ENCODE measurements at places on chromosomes 11 and 22. TPM values are rescaled to one million over a fixed set of nuclear protein-coding genes. Genes with fewer than 3 reads are reported as not detected.

GRCh38 chr11:86416494-86416893 lies 41.8 kb downstream of the CCDC81 start:
- DNase-seq = no peak

DNA sequence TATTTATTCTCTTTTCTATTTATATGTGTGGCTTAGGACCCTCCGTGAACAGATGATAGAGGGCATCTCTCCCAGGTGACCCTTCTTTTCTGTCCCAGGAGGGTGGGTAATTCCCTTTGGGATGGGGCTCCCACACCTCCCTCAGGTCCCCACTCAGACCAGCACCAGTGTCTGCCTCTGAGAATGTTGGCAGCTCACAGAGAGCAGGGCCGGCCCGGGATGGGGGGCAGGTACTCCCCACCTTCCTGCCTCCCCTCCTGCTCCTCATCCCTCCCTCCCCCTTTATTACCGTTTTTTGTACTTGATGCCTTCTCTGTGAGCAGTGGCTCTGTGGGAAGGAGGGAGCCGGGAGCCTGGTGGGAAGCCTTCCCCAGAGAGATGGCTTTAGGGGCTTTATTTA lies 4.8 kb upstream of the HINFP start:
- DNase-seq = no peak

The ISX gene
- total RNA-seq = not detected

GRCh38 chr11:12552692-12553091 lies 121.5 kb upstream of the TEAD1 start:
- DNase-seq = no peak

GRCh38 chr11:3226846-3227567 lies 5.2 kb downstream of the MRGPRE start:
- DNase-seq = no peak

DNA sequence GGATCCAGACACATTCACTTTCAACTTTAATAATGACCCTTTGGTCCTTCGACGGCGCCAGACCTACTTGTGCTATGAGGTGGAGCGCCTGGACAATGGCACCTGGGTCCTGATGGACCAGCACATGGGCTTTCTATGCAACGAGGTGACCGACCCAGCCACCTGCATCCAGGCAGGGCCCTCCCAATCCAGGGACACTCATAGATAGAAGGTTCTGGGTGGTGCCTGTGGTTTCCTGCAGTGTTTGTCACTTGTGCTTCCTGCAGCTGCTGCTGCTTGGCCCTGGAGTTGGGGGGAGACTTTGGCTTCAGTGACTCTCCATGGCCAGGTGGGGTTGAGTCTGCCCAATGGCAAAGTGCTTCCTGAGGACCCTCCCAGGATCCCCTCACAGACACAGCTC lies 7.3 kb downstream of the APOBEC3B start:
- DNase-seq = no peak

GRCh38 chr22:37544955-37545702 lies 15.2 kb upstream of the CDC42EP1 start:
- peak; percentile 90 for DNase-seq

The RASL10A gene
- total RNA-seq = 30.1 TPM

DNA sequence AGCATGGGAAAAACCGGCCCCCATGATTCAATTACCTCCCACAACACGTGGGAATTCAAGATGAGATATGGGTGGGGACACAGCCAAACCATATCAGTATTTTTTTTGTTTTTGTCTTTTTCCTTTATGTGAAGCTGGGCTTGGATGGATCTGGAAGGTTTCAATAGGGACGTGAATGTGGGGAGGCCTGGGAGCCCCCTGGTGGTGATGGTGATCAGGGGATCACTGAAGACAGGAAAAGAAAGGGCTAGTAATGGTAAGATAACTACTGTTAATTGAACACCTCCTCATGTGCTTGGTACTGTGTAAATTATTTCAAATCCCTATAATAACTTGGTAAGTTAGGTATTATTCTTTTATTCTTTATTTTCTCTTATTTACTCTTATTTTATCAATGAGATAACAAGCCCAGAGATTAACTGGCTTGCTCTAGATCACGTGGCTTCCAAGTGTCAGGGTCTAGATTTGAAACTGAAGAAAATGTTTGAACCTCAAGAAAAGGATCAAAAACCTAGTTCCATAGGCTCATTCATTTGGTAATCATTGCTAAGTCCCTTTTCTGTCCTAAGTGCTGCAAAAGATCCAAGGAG lies 364.2 kb downstream of the TENM4 start:
- DNase-seq = peak; percentile 47

The MAPK12 gene
- 33.4 TPM for total RNA-seq

The MB gene
- total RNA-seq = not detected

GRCh38 chr11:128283451-128283850 lies 303.9 kb downstream of the ETS1 start:
- no peak for DNase-seq

The POGLUT3 gene
- total RNA-seq = 12.2 TPM

DNA sequence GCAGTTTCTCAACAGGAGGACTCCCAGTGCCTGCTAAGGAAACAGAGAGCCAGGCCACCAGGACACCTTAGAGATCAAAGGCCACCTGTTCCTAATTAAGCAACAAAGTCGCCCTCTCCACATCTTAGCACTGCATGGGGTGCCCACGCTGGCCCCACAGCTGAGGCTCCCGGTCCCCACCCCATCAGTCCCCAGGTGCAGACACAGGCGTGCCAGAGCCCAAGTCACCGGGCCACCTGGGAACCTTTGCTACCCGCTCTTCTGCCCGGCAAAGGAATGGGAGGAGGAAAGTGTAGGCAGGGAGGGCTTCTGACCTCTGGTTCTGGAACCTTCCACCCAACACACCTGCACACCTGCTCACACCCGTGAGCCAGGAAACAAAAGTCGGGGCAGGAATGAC lies 85.5 kb upstream of the PRR5 start:
- DNase-seq = no peak

DNA sequence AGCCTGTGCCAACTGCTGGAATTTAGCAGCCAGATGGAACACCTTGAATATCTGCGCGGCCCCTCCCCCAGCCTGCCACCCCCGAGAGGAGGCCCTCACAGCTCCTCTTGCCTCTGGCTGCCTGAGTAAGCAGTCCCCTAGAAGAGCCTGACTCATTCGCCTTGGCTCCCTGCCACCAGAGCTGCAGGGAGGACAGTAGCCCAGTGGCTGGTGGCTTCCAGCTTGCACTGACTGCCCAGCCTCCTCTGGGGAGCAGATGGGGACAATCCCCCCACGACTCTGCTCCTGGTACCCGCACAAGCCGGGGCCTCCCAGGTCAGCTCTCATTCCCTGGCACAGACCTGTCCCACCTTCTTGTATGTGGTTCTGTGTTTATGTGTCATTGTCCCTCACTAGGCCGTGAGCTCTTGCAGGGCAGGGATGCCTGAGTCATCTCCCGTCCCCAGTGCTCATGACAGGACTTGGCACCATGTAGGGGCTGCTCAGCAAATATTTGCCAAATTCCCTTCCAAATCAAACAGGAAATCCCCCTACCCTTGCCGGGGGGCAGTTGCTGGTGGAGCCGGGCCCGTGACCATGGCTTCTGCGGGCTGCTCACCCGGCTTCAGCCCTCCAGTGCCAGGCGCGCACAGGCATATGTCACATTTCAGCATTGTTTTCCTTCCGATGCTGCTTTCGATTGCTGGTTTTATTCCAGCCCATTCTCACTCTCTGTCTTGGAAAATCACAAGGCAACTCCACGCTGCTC lies 43.6 kb downstream of the CACNG2 start:
- DNase-seq = no peak

The ZNHIT2 gene
- total RNA-seq = 6.0 TPM

DNA sequence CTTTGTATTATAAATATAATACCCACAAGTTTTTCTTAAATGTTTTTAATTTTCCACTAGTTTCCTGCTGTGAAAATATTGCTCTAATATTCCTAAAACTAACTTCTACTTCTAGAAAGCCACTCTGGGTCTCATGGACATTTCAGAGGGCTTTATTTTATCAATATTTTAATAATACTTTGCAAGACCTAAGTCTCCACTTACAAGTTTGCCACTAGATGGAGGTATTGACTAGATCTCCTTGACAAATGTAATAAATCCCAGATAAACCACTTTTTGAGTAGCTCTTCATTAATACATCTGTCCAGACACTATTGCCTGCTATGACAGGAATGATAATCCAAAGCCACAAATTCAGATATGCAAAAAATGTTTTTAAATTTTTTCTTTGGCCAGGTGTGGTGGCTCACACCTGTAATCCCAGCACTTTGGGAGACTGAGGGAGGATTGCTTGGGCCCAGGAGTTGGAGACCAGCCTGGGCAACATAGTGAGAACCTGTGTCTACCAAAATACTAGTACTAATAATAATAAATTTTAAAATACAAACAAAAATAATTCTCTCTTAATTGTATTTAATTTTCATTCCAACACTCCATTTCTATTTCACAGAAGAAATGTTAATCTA lies 3.5 kb upstream of the ACAT1 start:
- DNase-seq = no peak

DNA sequence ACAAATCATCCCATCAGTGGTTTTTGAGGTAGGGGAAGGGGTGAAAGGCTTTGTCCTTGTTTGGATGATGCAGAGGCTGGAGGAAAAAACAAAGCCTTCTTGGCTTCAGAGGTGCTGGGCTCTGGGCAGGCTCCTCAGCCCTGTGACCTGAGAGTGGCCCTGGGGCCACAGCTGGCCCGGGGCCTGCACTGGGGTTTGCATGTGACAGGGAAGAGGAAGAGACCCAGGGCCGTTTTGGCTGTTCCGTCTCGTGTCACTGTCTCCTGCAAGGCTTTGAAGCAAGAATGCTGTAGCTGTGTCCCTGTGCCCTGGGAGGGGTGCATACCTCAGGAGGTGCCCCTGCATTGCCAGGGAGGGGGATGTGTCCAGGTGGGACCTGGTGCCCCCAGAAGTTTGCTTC lies 12.6 kb downstream of the ARHGAP8 start:
- no peak for DNase-seq

DNA sequence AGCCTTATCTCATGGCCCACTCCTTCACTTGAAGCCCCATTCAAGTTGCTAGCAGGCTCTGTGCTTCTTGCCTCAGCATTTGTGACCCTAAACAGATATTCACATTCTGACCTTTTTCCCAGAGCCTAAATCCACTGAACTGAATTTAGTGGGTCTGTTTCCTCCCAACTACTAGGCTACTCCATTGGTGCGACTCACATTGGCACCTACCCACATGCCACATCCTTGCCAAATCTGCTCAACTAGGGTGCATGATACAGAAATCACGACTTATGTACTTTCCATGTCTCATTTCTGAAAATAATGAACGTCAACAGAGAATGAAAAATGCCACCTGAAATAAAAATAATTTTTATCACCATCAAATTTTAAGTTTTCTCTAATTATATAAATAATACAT lies 8.4 kb upstream of the MMP12 start:
- DNase-seq = no peak

DNA sequence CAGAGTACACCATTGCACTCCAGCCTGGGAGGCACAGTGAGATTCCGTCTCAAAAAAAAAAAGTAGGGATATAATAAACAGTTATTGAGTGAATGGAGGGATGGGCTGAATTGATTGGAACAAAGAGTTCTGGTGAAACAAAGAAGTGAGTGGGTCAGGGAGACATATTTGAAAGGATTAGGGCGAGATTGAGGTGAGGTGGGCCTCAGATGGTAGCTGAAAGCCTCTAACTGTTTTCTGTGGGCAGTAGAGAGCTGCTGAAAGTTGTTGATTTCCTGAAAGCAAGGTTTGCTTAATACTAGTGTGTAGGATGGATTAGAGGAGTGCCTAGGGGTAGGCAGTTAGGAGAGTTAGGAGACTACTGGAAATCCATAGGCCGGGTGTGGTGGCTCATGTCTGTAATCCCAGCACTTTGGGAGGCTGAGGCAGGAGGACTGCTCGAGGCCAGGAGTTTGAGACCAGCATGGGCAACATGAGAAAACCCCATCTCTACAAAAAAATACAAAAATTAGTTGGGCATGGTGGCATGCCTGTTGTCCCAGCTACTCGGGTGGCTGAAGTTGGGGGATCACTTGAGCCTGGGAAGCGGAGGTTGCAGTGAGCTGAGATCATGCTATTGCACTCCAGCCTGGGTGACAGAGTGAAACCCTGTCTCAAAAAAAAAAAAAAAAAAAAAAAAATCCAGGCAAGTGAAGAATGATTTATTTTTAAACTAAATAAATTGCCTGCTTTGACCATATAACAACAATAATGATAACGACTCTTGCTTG lies 41.4 kb upstream of the PTPRJ start:
- DNase-seq = no peak

DNA sequence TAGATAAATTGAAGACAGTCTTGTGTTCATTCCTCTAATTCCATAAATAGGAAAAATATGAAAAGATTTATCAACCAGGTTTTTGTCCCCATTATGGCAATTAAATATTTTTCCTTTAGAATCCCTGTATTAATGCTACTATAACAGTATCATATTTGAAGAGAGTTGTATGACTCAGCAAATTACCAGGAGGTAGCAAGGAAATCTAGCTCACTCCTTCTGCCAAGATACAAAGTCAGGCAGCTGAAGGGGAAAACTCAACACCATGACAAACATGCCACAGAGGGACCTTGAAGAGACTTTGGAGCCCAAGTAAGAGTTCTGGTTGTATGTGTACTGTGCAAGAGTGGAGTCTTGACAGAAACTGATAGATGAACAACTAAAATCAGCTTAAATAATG lies 143.3 kb downstream of the GUCY1A2 start:
- DNase-seq = no peak

DNA sequence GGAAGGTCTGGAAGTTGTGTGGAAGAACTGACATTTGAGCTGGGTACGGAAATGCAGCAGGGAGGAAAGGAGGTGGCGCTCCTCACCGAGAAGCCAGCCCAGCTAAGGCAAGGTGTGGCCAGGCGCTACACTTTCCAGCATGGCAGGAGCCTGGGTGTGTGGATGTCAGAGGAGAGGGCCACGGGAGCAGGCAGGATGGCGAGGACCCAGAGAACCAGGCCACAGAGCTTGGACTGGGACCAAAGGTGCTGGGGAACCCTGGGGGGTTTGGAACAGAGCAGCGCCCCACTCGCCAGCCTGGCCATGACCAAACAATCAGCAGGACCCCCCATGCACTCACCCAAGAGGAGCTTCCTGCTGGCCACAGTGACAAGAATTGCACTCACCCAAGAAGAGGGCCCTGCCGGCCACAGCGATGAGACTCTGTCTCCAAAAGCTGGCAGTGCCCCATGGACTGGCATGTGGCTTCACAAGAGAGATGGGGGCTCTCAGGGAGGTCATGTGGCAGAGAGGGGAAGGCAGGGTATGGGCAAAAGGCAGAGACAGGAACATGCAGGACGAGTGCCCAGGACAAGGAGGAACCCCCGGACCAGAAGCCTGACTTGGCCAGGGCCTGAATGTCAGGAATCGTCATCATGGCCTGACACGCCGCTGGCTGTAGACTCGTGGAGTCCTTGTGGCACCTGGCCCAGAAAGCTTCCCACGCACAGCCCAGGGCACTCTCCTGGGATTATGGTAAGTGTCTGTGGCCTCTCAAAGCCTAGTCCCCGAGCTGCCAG lies 45.4 kb downstream of the IGF2 start:
- DNase-seq = no peak

All from endothelial cell (in vitro differentiated cells).